ENCODE measurements at places on chromosomes 16 and 17. TPM values are rescaled to one million over a fixed set of nuclear protein-coding genes. Genes with fewer than 3 reads are reported as not detected.

Gene MYO15A
- 0.67 TPM for total RNA-seq

Gene MED13
- 55.6 TPM for total RNA-seq

Gene CCL14
- not detected for total RNA-seq

Gene TMEM114
- not detected for total RNA-seq

Gene UBFD1
- 109 TPM for total RNA-seq

Gene SERPINF2
- not detected for total RNA-seq

Gene SLC35G6
- not detected for total RNA-seq

Gene KRT32
- not detected for total RNA-seq

Gene CCL5
- 0.31 TPM for total RNA-seq

Gene PRKCA
- total RNA-seq = 2.0 TPM

Gene GNAO1
- 0.36 TPM for total RNA-seq

Gene TNK1
- total RNA-seq = 0.69 TPM

Gene ITGB3
- 75.3 TPM for total RNA-seq

Gene MT1G
- total RNA-seq = 4.3 TPM

Gene PSME3
- 191 TPM for total RNA-seq

Gene CMTM1
- total RNA-seq = 3.2 TPM

Gene SEPTIN1
- total RNA-seq = not detected

Gene KRTAP9-7
- not detected for total RNA-seq

Gene ABCA8
- total RNA-seq = 1.00 TPM

Gene VAT1L
- total RNA-seq = 0.15 TPM

Gene CPSF4L
- not detected for total RNA-seq

Gene GJC1
- total RNA-seq = 17.8 TPM

Gene HOXB13
- total RNA-seq = 0.62 TPM

Gene TRIM72
- not detected for total RNA-seq

Gene CCL17
- 0.73 TPM for total RNA-seq

Gene CDH13
- total RNA-seq = not detected

Gene BRICD5
- total RNA-seq = 4.3 TPM

Gene DRC7
- not detected for total RNA-seq

Gene EVPLL
- not detected for total RNA-seq

Gene CX3CL1
- 4.0 TPM for total RNA-seq

Gene TPSB2
- not detected for total RNA-seq

Gene SPN
- total RNA-seq = not detected

Gene PAQR4
- total RNA-seq = 17.8 TPM

Gene SYNGR3
- total RNA-seq = not detected

All from melanocyte of skin (primary cell).